ENCODE measurements at places on chromosomes 3 and 15.
A peak's percentile ranks its signal among the peaks of the same experiment; 100 is the strongest.

DNA sequence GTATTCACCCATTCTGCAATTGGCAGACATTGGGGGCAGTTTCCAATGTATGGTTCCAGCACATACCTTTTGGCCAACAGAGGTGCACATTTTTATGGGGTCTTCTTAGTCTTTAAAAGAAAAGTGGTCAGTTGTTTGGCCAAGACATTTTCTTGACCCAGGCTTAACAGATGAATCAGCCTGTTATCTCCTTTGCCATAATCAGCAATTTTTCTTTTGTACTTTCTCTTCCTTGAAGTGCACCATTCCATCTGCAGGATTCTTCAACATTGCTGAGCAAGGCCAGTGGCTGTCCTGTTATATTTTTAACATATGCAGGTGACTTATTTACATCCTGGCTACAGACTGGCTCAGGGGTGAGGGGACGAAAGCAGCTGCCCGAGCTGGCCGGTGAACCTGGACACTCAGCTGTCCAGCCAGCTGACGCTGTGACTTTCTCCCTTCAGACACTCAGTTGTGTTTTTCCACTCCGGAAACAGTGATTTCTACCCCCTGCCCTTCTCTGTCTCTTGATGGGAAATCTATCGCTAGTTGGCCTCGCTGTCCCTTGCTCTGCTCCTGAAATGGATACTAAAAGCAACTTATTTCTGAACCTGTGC is 96.5 kb upstream of the TNFAIP8L3 start:
- no peak for DNase-seq

DNA sequence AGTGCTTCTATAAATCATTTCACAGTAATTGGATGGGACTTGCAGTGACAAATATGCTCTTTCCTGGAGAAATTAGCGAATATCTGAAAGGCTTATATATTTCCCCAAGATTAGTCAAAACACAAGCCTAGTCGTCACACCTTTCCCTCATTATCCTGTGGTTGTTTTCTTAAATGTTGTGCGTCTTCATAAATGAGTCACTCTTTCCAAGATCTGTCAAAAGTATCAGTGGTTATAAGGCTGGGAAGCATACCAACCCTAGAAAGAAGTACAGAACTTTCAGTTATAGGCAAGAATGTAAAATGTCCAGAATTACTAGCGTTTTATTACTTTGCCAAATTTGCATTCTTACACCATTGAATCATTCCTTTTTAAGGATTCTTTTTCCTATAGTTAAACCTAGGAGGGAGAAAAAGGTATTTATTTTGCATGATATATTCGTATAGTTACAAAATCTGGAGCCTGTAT is 33.6 kb downstream of the TMEM212 start:
- DNase-seq, result no peak

- DNase-seq, result no peak
Observed at GRCh38 chr15:55774113-55774970, 31.4 kb upstream of the PRTG start.

DNA sequence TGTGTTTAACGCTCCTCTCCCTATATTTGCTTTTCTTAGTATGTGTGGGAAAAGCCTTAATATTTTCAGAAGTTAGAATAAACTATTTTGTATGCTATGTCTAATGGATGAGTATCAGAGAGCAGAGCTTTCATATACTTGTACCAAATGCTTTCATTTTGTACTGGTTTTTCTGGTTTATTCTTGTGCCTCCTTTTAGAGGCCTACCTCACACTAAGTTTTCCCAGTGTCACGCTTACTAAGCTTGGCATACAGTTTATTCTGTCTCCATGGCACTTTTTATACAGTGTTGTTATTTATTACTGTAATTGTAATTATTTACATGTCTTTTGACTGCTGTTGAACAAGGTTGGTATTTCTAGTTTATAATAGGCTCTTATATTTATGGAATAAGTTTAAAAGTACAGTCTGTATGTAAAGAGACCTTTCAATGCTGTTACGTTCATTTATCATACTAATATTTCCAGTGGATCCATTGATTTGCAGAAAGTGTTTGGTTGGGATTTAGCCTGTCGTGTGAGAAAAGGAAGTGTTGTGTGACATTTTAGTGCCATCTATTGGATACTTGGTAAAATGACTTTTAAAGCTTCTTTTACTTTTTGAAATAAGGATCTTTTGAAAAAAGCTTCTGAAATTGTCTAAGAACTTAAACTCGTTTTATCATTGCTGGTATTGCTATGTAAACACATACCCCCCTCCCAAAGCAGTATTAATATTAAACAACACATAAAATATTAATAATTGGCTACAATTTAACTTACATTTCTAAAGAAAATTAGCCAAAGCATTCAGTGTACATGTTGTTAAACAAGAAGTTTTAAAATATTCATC is 5.2 kb upstream of the EBLN2 start:
- DNase-seq, result no peak

GRCh38 chr15:63295341-63295740 is 17.9 kb downstream of the APH1B start:
- no peak for DNase-seq

- DNase-seq, result no peak
Observed at GRCh38 chr3:170585937-170586310, at the start of gene SLC7A14. Gene SLC7A14, minus strand, starts transcription at chr3:170586075. Its CDS starts 59,139 bp downstream, at chr3:170526936.

GRCh38 chr3:108486941-108487340 is 23.5 kb downstream of the MYH15 start:
- no peak for DNase-seq

GRCh38 chr15:42491539-42492225 is 741 bp upstream of the ZNF106 start:
- DNase-seq, result no peak

GRCh38 chr3:110995461-110996231 is 76.0 kb upstream of the NECTIN3 start:
- no peak for DNase-seq

DNA sequence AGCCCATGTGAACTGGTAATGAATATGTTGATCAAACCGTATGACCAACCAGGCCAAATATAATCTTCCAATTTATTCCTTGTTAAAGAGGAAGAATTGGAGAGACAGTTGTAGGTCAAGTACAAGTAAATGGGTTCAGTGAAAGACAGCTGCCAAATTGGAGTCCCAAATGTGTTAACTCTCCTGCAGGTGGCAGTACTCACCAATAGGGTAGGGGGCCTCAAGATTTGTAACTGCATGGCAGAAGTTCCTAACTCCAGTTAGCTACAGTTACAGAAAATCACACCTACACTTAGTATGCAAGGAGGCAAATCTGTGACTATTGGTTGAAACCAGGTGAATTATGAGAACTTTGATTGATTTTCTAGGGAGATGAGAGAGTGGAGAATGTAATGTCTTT is 278.0 kb downstream of the ZBBX start:
- no peak for DNase-seq

DNA sequence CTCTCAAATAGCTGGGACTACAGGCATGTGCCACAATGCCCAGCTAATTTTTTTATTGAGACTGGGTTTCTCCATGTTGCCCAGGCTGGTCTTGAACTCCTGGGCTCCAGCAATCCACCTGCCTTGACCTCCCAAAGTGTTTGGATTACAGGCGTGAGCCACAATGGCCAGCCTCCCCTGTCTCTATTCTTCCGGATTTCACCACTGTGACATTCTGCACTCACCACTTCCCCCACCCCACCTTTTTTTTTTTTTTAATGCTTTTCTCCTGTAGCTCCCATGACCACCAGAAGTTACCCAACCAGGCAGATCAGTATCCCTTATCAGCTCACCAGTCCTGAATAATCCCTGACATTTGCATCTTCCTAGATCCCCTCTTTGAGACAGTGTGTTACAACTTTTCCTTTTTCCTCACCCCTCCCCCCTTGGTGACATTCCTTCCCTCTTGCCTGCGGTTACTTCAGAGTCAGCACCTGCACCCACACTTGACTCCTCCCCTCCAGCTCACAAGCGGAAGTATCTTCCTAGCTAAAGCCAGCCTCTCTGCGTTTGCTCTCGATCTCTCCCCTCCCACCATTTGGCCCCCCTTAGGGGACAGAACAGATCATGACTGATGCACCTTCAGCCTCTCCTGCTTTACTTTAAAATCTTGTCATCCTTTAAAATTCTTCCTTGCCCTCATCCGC is 13.5 kb upstream of the ZNF592 start:
- DNase-seq, result peak; percentile 59

GRCh38 chr3:141881702-141882101 is 5.3 kb downstream of the ATP1B3 start:
- DNase-seq, result no peak

- no peak for DNase-seq
Observed at GRCh38 chr3:45965253-45965652, 22.0 kb downstream of the CXCR6 start.

DNA sequence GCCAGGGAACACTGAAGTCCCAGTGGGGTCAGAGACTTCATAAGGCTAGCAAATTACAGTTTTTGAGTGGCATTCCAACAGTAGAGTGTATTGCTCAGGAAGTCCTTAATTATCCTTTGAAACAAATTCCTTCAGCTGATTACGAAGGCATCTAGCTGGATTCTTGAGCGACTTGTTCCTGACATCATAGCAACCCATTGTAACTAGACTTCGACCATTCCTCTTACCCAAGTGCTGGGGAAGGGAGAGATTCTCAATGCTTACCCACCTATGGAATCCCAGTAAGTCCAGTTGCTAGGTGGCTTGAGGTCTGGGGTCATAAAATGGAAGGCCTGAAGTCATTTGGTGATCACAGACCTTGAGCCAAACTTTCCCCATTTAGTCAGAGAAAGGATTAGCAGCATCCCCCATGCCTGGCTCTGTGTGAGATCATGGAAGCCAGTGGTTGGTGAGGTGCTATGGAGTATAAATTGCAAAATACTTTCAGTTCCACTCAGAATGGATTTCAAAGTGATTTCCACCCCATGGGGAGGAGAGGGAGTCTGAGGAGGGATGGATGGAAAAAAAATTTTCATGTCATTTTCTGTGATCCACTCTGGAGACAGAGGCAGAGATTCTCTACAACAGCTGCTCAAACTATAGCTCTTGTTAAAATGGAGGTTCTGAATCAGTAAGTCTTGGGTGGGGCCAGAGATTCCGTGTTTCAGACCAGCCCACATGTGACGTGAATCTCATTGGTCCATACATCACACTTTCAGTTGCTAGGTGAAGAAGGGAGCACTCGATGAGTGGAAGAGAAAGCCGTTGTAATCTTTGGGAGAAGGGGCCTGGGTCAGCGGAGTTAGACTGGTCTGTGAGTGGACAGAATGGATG is 45.7 kb downstream of the CD86 start:
- no peak for DNase-seq

GRCh38 chr3:71987089-71987735 is 202.3 kb upstream of the PROK2 start:
- DNase-seq, result no peak

GRCh38 chr15:89569090-89569745 is 6.1 kb upstream of the TICRR start:
- no peak for DNase-seq

- no peak for DNase-seq
Observed at GRCh38 chr15:42070279-42070975, 23.9 kb downstream of the PLA2G4D start.

- DNase-seq, result no peak
Observed at GRCh38 chr15:97457203-97457847, 503.2 kb upstream of the ARRDC4 start.

GRCh38 chr15:85934691-85935090 is 140.0 kb upstream of the KLHL25 start:
- DNase-seq, result no peak

DNA sequence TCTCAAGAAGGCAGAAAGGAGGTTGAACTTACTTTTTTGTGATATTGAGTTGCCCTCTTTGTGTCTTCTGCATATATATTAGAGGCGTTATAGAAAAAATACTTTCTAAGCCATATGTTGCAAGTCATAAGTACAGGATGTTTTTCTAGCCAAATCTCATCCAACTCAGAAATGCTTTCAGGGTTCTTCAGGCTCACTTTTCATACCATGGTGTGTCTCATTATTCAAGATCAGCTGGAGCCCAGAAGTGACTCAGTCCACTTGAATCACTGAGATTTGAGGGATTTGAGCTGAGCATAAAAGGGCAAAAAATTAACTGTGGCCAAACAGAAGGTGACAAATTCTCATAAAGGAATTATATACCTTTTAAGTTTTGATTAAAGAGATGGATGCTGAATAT is 157.3 kb downstream of the WNT5A start:
- no peak for DNase-seq

GRCh38 chr3:155158346-155159037 is 78.4 kb downstream of the MME start:
- DNase-seq, result no peak

- DNase-seq, result no peak
Observed at GRCh38 chr3:52879581-52879980, 17.8 kb downstream of the STIMATE start.

DNA sequence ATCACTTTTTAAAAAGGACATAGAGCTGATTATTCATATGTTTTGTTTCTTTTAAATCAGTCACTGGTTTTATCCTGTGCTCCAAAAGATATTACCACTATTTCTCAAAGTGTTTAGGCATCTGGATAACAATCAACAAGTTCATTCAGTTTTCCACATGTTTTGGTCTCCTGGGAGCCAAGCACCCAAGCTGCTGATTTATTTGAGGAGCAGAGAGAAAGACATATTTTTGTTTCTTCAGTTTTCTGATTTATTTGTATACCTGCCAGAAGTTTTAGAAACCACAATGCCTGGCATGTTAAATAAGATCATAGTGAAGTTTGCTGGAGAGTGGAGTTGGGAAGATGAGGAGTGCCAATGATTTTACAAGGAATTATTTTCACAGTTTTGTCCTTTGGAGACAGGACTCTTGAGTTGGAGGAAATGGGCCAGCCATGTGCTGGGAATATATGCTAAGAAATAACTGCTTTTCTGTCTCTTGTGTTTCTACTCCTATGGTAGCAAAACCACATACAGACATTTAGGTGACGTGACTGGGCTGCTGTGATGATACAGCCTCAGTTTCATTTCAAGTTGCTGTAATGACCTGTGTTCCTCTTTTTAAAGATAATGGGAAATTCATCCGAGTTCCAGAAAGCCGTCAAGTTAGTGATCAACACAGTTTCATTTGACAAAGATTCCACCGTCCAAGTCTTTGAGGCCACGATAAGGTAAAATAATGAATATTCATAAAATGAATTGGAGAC is 11.7 kb downstream of the EDEM1 start:
- no peak for DNase-seq

DNA sequence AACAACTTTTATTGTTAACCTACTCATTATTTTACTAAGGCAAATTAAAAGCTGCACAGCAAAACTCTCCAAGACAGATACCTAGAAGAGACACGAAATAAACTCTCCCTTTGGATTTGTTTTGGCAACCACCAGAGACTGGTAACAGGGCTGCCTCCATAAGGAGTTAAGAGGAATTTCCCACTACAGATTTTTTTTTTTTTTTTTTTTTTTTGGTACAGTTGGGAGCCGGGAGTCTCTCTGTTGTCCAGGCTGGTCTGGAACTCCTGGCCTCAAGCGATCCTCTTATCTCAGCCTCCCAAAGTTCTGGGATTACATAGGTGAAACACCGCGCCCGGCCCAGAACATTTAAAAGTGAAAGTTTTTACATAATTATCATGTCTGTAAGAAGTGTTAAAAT is 73.6 kb upstream of the VGLL4 start:
- no peak for DNase-seq

- DNase-seq, result no peak
Observed at GRCh38 chr3:70298385-70298784, 14.1 kb downstream of the MDFIC2 start.
